ENCODE measurements at places on chromosomes 6 and 20.

- DNase-seq, result no peak
These were observed 102.1 kb upstream of the LAMP5 start for GRCh38 chr20:9412309-9412708.

GRCh38 chr6:79065232-79065631 is 12.8 kb downstream of the PHIP start:
- DNase-seq, result no peak

GRCh38 chr6:82017288-82017687 is 230.3 kb downstream of the IBTK start:
- no peak for DNase-seq

DNA sequence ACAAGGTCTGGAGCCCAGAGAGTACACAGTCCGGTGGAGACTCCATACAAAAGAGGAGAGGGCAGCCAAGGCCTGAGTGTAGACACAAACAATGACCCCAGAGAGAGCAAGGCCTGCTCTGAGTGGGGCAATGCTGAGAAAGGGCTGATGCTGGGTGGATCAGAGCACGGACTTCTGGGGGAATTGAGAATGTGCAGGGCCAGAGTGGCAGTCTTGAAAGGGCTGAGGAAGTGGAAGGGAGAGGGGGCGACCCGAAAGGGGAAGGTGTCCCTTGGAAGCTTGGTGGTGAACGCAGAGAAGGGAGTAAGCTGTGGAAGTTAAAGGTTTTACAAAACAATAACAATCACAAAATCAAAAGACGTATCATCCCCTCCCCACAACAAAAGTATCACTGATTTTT is 12.0 kb upstream of the GRM4 start:
- no peak for DNase-seq

GRCh38 chr20:49171909-49172308 is 16.2 kb downstream of the STAU1 start:
- no peak for DNase-seq

Data from activated T-cell treated with anti-CD3 and anti-CD28 coated beads for 4 hours (primary cell).